ENCODE measurements at places on chromosomes 3 and 15. TPM values are rescaled to one million over a fixed set of nuclear protein-coding genes. Genes with fewer than 3 reads are reported as not detected.

The HTR3E gene
- not detected for total RNA-seq

The CYP11A1 gene
- total RNA-seq = 0.97 TPM

The MNS1 gene
- total RNA-seq = 6.7 TPM

The TBL1XR1 gene
- total RNA-seq = 203 TPM

The KBTBD8 gene
- 5.0 TPM for total RNA-seq

The DYNLT2B gene
- 2.5 TPM for total RNA-seq

The ARHGEF3 gene
- total RNA-seq = 25.9 TPM

The SLC12A8 gene
- 9.8 TPM for total RNA-seq

The PHLDB2 gene
- total RNA-seq = 58.1 TPM

The RBP2 gene
- not detected for total RNA-seq

The SHISA5 gene
- total RNA-seq = 184 TPM

The HRG gene
- not detected for total RNA-seq

The TEX9 gene
- 46.3 TPM for total RNA-seq

DNA sequence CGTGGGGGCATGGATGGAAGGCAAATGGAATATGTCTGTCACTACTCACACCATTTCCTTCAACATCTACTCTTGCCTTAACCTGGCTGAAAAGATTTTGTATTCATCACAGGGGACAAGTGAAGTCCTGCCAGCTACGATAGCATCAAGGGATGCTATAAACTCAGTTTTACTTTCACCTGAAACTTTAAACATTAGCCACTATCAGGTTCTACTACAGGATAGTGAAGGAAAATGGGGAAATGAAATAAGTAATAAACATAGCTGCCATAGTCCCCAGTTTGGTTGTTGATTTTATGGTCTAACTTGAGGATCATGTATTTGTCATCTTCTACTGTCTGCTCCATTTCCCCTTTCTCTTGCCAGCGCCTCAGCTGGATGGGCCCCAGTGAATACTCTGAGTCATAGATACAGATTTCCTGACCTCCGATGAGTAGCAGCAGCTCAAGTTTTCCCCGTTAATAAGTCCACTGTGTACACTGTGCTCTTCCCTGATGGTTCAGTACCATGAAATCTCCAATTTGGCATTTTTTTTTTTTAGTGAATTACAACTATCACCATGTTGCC lies 338.2 kb upstream of the SLCO3A1 start:
- no peaks in the 10 kb centered on the region for H3K36me3 ChIP-seq
- no peaks in the 10 kb centered on the region for H3K4me1 ChIP-seq
- DNase-seq = no peak

- H3K27ac ChIP-seq = no peak overlapping the region
- H3K4me1 ChIP-seq = peaks cover 22% of the 10 kb centered on the region
- DNase-seq = no peak
- H3K27me3 ChIP-seq = no peaks in the 10 kb centered on the region
Measured at GRCh38 chr15:85568261-85568808, 187.9 kb downstream of the AKAP13 start.

GRCh38 chr15:57455929-57456328 lies 79.6 kb downstream of the CGNL1 start:
- peak; percentile 44 for DNase-seq
- H3K27me3 ChIP-seq = no peaks in the 10 kb centered on the region
- H3K4me1 ChIP-seq = peaks cover 23% of the 10 kb centered on the region
- no peak overlapping the region for H3K27ac ChIP-seq
- H3K4me3 ChIP-seq = no peak overlapping the region

DNA sequence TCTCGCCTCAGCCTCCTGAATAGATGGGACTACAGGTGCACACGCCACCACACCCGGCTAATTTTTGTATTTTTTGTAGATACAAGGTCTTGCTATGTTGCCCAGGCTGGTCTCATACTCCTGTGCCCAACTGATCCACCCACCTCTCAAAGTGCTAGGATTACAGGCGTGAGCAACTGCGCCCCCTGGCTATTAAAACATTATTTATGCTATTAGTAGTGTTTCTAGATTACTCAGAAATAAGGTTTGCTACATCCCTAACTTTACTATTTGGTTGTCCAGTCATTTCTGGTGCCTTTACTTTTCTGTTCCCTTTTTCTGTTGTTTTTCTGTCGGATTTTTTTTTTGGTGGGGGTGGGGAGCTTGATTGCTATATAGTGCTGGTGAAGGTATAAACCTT lies 393.6 kb upstream of the TPM1 start:
- DNase-seq = peak; percentile 40
- peaks cover 5% of the 10 kb centered on the region for H3K4me1 ChIP-seq
- no peak overlapping the region for H3K27ac ChIP-seq
- H3K36me3 ChIP-seq = peaks cover 12% of the 10 kb centered on the region
- H3K27me3 ChIP-seq = no peaks in the 10 kb centered on the region
- no peak overlapping the region for H3K4me3 ChIP-seq

DNA sequence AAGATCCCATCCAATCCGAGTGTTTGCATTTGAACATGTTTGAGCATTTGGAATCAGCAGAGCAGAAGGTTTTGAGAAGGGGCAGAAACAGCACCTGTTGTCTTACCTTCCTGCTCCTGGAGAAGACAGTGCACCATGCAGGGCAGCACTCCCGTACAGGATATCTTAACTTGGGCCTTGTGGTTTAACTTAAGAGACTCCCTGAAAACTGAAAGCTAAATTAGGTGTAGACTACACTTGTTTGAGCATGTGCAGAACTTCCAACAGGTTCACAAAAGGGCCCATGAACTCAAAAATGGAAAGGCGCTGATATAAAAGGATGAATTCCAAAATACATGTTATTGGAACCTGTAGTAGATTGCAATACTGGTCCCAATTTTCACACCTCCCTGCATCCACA lies 175.4 kb upstream of the PRICKLE2 start:
- no peak overlapping the region for H3K27ac ChIP-seq
- H3K4me1 ChIP-seq = peaks cover 5% of the 10 kb centered on the region
- no peak overlapping the region for H3K4me3 ChIP-seq
- H3K36me3 ChIP-seq = no peaks in the 10 kb centered on the region
- no peak for DNase-seq
- H3K27me3 ChIP-seq = no peaks in the 10 kb centered on the region

DNA sequence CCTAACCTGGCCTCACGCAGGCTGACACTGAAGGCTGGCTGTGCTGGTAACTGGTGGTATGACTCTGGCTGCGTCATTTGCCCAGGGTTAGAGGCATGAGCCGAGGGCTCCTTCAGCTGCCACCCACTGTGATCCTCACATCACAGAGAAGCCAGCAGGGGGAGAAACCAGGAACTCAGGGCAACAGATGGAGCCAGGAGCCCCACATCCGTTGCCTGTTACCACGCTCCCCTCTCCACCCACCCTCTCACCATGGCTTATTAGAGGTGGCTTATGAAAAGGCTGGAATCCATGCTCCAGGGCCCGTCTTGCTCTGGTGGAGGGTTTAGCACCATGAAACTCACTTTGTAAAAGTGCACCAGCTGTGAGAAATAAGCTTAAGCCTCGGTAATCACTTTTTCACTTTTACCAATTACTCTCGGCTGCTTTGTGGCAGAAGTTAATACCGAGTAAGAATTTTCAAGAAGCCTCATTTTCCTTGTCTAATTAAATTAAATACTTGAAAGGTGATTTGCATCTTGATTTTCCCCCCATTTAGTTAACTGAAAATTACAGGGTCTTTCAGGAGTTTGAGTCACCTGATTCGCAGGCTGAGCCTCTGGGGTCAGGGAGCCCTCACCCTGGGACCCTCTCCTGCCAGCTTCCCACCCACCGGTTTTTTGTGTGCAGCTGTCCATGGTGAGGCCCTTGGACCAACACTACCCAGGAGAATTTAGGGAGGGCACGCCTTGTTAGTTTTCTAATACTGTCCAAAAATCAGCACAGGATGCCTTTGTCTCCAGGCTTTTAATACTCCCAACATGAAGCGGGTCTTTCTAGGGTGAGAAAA lies 60.9 kb downstream of the ASB7 start:
- no peak for DNase-seq
- no peak overlapping the region for H3K27ac ChIP-seq
- no peaks in the 10 kb centered on the region for H3K27me3 ChIP-seq
- H3K4me1 ChIP-seq = peaks cover under 1% of the 10 kb centered on the region

GRCh38 chr15:84829428-84829827 lies 12.3 kb downstream of the ALPK3 start:
- no peak overlapping the region for H3K27ac ChIP-seq
- H3K36me3 ChIP-seq = no peaks in the 10 kb centered on the region
- no peak for DNase-seq
- H3K4me3 ChIP-seq = no peak overlapping the region
- H3K27me3 ChIP-seq = no peaks in the 10 kb centered on the region
- peaks cover 21% of the 10 kb centered on the region for H3K4me1 ChIP-seq

DNA sequence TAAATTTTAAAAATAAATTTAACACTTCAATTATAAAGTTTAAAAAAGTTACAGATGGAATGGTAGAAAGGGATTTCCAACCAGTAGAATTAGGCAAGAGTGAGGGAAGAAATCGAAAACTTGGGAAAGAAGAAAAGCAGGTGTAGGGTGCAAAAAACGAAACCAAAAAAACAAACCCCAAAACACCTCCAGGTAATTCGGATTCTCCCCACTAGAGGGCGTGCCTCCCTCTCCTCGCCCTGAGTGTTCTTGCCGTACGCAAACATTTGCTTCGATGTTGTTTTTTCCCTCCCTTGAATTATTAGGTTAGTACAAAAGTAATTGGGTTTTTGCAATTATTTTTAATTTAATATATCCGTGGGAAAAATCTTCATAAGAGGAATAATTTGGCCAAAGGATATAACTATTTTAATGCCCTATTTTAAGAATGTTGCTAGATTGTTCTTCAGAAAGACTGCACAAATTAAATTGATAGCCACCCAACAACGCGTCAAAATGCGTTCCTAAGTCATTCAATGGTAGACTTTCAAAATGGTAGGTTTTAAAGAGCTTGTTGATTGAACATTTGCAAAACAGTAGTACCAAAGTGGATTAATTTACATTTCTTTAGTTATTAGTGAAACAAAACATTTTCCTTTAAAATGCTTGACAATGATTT lies 63.7 kb downstream of the SLC30A4 start:
- peaks cover 4% of the 10 kb centered on the region for H3K27me3 ChIP-seq
- H3K4me1 ChIP-seq = no peaks in the 10 kb centered on the region
- DNase-seq = peak; percentile 73
- H3K4me3 ChIP-seq = no peak overlapping the region
- no peak overlapping the region for H3K27ac ChIP-seq

GRCh38 chr3:25674670-25675069 lies 10.0 kb upstream of the TOP2B start:
- DNase-seq = no peak
- no peak overlapping the region for H3K4me3 ChIP-seq
- no peaks in the 10 kb centered on the region for H3K36me3 ChIP-seq

DNA sequence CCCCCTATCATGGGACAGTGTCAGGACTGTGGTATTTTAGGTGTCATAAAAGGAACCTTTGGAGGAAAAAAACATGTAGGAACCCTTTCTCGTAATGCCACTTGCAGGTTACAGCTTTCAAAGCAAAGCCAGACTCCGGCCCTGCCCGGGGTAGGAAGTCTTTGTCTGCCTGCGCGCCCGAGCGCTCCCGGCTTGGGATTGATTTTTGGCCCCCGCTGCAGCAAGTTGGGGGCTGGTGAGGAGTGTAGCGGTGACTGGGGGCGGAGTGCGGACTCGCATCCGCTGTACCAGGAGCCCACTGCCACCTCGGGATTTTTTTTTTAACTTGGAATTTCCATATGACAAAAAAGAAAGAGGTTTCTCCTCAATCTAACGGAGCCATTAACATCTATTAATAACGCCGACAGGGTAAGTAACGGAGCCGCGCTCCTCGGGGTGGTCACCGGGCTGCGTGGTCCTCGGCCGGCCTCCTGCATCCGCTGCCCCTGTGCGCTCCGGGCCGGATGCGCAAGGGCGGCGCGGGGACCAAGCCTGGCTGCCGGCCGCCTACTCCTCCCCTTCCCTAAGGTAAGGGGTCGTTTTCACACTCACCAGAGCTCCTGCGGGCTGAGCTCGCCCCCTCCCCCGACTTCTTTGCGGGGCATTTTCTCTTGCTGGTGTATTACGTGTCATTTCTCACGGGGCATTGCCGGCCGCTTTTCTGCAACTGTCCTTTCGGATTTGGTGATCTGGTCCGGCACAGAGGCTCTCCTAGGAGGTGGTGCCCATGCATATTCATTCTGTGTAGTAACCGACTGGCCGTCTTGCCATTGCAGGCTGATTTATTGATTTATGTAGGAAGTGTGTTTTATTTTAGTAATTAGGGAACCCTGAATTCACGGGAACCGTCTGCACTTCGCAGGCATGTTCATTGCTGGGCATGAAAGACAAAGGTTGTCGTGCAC lies 219.8 kb upstream of the TOPAZ1 start:
- no peaks in the 10 kb centered on the region for H3K36me3 ChIP-seq
- H3K27ac ChIP-seq = no peak overlapping the region
- H3K4me1 ChIP-seq = peaks cover 19% of the 10 kb centered on the region
- H3K4me3 ChIP-seq = no peak overlapping the region

DNA sequence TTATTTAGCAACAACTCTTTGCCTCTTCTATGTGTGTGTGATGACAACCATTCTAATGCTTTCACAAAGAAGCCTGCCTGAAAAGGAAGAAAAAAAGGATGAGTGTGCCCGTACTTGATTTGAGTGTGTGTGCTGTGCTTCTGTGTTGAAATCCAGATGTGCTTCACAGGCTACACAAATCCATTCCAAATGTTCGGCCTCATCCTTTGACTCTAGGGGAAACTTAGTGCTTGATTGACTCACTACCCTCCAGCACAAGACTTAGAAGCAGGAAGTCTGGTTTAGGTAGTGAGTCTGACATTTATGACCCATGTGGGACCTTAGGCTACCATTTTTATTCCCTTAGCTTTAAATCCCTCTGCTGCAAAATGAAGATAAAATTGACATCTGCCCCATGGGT lies 108.8 kb upstream of the PLAAT1 start:
- H3K36me3 ChIP-seq = no peaks in the 10 kb centered on the region
- no peak for DNase-seq
- no peaks in the 10 kb centered on the region for H3K4me1 ChIP-seq
- H3K27me3 ChIP-seq = no peaks in the 10 kb centered on the region
- no peak overlapping the region for H3K4me3 ChIP-seq
- H3K27ac ChIP-seq = no peak overlapping the region

DNA sequence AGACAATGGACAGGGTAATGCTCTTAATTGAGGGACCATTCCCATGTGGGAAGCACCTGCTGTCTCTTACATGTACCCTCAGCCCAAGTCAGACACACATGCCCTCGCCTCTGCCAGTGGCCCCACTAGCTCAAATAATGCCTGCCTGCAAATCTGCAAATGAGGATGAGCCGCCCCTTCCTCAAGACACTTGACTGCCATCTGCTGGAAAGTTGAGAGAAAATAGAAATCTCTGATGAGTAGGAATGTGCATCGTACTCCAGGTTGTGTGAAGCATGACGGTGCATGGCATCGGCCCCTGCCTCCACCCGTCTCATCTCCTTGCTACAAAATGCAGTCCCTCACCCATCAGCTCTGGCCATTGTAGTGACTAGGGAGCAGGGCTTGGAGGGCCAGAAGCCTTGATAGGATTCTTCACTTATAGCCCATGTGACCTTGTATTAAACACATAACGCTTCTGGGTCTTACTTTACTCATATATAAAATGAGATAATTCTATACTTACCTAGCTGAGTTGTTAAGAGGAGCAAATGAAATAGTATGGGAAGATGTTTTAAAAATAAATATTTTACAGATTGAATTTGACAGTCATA lies 6.3 kb upstream of the SCN5A start:
- H3K27me3 ChIP-seq = peaks cover 10% of the 10 kb centered on the region
- DNase-seq = peak; percentile 58
- H3K4me1 ChIP-seq = peaks cover 2% of the 10 kb centered on the region

All from lung (tissue), 17 donors.